ENCODE measurements at places on chromosomes 16 and 17.
A peak's percentile ranks its signal among the peaks of the same experiment; 100 is the strongest.

GRCh38 chr16:84833144-84833500 lies 13.3 kb downstream of the CRISPLD2 start:
- no peak for DNase-seq

GRCh38 chr17:8151641-8152111 lies 528 bp downstream of the PER1 start:
- peak; percentile 46 for DNase-seq

GRCh38 chr16:77443357-77444146 lies 8.7 kb upstream of the ADAMTS18 start:
- no peak for DNase-seq

DNA sequence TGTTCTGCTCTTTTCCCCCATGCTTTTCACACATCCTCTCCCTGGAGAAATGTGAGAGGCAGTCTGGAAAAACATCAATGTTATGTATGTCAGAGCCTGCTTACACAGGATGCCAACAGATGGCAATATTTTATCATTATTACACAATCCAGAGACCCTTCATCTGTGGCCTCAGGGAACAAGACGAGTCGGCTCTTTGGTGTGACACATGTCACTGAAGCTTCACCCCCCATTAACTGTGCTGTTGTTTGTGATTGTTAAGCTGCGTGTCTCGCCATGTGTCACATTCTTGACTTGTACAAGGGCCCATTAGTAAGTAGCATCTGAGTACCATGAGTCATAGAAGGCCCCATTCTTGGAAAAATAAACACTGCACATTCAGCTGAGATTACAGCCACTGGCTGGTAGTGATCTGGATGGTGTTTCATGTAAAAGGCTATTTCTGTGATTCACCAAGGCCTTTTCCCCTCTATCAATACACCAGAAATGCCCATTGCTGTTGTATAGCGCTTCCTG lies 682.1 kb upstream of the SOX9 start:
- DNase-seq = no peak

GRCh38 chr17:47914306-47914948 lies 18.4 kb downstream of the SP2 start:
- DNase-seq = no peak

DNA sequence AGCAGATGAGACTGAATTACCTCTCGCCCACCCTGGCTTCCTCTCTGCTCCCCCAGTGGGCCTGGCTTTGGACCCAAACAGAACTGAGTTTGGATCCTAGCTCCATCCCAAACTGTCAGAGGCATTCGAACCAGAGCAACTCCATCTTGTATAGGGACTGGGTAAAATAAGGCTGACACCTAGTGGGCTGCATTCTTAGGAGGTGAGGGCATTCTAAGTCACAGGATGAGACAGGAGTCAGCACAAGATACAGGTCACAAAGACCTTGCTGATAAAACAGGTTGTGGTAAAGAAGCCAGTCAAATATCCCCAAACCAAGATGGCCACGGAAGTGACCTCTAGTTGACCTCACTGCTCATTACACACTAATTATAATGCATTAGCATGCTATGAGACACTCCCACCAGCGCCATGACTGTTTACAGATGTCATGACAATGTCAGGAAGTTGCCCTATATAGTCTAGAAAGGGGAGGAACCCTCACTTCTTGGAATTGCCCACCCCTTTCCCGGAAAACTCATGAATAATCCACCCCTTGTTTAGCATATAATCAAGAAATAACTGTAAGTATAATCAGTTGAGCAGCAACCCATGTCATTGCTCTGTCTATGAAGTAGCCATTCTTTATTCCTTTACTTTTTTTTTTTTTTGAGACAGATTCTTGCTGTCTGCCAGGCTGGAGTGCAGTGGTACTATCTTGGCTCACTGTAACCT lies 44.4 kb downstream of the LYRM1 start:
- DNase-seq = no peak

DNA sequence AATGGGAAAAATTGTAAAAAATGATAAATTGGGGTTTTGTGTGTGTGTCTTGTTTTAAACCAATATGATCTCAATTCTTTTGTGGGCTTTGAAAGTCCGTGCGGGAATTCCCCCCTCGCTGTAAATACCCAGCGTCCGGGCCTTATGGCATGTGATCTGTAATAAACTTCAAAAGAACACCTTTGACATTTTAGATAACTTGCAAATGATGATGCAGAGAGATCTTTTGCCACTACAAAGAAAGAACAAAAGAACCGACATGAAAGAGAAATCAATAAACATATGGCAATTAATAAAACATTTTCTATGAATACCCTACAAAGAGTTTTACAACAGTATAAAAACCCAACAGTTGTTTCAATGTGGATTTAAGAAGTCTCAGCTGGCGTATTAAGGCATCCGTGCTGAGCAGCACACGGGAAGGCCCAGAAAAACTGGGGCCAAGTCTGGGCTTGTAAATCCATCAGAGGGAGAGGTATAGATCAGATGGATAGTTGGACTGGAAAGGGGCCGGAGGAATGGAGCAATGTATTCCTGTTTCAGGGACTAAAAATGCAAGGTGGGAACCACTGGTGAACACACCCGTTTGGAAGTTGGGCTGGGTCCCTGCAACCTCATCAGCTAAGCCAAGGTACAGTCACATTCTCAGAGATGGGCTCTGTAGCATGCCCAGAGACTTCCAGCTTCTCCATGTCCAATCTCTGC lies 115.2 kb downstream of the IRX5 start:
- DNase-seq = no peak

- no peak for DNase-seq
Observed at GRCh38 chr17:42288803-42289610, 709 bp downstream of the STAT5A start.

Data from endothelial cell (in vitro differentiated cells).